ENCODE measurements at places on chromosomes 7 and 10.

GRCh38 chr10:57968328-57969016 is 299.2 kb downstream of the IPMK start:
- no peak for DNase-seq

- DNase-seq: no peak
Observed at GRCh38 chr7:122306320-122307227, 2.0 kb upstream of the FEZF1 start.

DNA sequence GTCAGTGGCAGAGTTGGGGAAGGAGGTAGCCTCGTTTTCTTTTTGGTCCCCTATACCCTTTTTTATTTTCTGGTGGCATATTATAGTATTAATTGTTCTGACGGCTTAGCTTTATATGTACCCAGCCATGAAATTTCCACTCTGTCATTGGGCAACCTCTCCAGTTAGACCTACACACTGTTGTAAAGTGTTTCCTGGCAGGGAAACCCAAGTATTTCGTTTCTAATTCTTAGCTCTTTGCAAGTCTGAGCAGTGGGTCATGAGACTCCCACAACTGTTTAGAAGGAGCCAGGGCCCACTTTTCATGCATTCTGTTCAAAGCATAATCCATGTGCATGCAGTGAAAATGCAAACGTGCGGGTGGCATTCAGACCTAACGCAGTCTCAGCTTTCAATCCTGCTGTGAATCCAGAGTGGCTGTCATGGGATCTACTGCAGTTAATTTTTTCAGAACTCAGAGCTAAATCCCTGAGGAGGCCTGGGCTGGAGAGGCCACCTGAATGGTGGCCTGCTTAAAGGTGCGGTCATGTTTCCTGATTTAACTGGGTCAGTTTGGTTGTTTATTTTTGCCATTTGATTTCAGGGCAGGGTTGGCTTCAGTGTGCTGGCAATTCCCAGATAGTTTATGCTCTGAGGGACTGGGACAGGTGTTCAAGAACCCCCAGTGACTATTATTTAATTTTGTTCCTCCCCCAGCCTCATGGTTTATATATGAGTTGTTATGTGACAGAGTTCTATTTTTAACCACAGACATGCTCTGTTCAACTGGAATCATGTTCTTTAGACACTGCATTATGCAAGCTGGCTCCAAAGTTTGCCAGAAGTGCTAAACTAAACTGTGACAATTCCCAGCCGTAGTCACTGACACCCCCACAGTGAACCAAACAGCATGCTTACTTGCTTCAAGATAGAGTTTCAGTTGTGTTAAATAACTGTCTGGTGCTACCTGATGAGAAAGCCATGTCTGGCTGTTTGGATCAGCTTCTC is 27.4 kb upstream of the SYPL1 start:
- DNase-seq: no peak

GRCh38 chr10:3652886-3653285 is 132.1 kb downstream of the KLF6 start:
- no peak for DNase-seq

Measured in esophagus squamous epithelium (tissue), 5 donors.